Stimulated activated CD4-positive, alpha-beta T cell treated with anti-CD3 and anti-CD28 coated beads, Interleukin-2, amount 100 ng/mL, for 24 hours (primary cell): ENCODE measurements at places on chromosomes 2 and 18.

DNA sequence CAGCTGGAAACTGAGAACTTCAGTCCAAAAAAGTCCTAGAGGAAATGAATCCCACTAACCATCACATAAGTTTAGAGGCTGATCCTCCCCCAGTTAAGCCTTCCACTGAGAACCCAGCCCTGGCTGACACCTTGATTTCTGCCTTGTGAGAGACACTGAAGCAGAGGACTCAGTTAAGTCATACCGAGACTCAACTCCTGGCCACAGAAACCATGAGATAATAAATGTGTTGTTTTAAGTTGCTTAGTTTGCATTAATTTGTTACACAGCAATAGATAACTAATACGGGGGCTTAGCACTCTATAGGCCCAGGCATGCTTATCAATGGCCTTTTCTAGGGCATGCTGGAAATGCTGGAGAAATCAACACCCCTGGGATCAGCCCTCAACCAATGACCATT, 3.4 kb upstream of the ADD2 start:
- no peak for DNase-seq

GRCh38 chr2:156826341-156826933, 390.3 kb downstream of the GPD2 start:
- DNase-seq = no peak

- DNase-seq = no peak
Observed at GRCh38 chr2:42693013-42693615, 70.8 kb downstream of the OXER1 start.

DNA sequence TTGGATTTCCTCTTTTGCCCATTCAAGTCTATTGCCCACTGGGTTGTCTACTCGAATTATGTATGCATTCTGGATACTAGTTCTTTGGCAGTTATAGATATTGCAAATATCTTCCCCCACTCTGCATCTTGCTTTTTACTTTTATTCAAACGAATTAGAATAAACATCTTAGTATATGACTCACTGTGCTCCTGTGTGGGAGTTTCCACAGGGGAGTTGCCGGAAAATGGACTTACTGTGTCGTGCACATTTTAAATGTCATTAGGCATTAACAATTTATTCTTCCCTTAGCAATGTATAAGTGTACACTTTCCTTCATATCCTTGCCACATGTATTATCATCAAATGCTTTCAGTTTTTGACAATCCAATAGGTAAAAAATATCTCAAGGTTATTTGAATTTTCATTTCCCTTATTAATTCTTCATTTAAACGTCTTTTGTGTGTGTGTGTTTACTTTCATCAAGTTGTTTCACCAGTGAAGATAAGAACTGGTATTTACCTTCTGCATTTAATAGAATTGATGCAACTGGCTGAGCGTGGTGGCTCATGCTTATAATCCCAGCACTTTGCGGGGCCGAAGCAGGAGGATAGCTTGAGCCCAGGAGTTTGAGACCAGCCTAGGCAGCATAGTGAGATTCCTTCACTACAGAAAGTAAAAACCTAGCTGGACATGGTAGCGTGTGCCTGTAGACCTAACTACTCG, 4.6 kb upstream of the UGT1A5 start:
- DNase-seq = no peak

- no peak for DNase-seq
Observed at GRCh38 chr2:105431367-105432043, 32.7 kb upstream of the FHL2 start.

- DNase-seq = no peak
Observed at GRCh38 chr2:112095681-112096080, 40.6 kb downstream of the TMEM87B start.

- DNase-seq = no peak
Observed at GRCh38 chr18:67600181-67601180, 84.0 kb upstream of the DSEL start.

- DNase-seq = no peak
Observed at GRCh38 chr2:123723706-123724105, 301.4 kb upstream of the CNTNAP5 start.

GRCh38 chr18:22999212-22999611, 66.1 kb downstream of the RBBP8 start:
- no peak for DNase-seq

- DNase-seq = no peak
Observed at GRCh38 chr18:24443870-24444269, 16.6 kb upstream of the HRH4 start.

DNA sequence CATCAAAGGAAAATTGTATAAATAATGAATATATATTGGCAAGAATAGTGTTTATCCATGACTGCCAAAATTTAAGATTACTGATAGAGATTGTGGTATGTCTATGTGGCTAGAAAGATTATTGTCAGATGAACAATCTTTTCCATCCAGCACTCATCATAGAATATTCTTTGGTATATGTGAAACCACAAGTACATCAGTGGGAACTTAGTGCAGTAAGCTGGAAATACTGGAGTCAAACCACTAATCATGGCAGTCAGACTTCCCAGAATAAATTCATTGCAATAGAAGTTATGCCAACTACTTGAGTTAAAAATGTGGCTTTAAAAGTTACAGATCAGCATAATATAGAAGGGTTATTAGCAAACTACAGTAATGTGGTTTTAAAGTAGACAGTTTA, 310.3 kb downstream of the GULP1 start:
- DNase-seq = no peak

DNA sequence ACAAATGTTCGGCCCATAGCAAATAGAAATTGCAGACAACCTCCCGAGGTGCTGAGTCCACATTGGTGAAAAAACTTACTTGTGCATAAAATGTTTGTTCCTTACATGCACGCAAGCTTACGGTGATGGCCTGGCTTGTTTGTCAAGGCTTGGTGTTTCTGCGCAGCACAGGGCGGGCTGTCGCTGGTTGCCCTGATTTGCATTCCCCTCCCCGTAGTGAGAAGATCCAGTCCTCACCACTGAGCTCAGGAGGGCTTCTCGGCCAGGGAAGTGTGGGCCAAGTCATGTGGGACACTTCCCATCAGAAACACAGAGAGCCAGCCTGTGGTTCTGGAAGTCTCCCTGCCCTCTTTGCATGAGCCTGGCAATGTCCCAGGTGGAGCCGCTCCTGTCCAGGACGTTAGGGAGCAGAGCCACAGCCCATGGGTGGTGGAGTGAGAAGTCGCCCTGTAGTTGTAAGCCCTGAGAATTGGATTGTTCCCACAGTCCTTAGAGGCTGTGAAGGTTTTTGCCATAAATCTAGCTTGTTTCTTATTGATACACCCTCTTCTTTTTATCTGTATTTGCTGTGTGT, 152.7 kb downstream of the TWIST2 start:
- DNase-seq = no peak

GRCh38 chr2:31192851-31193392, 24.4 kb downstream of the CAPN14 start:
- DNase-seq = no peak

DNA sequence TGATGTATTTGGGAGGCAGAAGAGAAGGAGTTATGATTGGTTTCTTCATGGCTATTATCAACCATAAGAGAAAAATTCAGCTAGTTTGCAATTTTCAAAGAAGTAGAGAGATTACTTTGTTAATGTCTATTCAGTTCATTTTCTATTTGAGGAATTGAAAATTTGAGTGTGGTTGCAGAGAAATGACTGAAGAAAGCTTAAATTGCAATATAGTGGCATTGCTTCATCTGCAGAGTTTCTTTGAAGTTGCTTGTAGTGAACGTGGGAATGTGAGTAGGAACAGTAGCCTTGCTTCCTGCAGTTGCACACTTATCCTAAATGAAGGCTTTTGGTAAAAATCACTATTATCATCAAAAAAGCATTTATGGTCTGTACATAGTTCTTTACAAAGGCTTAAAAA, 14.7 kb upstream of the CYRIA start:
- no peak for DNase-seq

DNA sequence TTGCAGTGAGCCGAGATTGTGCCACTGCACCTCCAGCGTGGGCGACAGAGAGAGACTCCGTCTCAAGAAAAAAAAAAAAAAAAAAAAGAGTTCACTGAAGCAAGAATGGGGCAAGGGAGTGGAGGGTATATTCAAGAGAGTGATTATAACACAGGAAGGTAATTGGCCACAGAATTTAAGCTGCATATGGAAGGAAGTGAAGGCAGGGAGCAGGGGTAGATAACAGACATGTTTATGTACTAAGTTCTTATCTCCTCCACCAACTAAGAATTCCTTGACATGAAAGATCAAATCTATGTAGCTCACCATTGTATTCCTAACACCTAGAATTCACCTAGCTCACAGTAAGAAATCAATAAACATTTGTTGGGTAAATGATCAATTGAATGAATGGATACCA, 37.3 kb downstream of the GKN2 start:
- DNase-seq = no peak

DNA sequence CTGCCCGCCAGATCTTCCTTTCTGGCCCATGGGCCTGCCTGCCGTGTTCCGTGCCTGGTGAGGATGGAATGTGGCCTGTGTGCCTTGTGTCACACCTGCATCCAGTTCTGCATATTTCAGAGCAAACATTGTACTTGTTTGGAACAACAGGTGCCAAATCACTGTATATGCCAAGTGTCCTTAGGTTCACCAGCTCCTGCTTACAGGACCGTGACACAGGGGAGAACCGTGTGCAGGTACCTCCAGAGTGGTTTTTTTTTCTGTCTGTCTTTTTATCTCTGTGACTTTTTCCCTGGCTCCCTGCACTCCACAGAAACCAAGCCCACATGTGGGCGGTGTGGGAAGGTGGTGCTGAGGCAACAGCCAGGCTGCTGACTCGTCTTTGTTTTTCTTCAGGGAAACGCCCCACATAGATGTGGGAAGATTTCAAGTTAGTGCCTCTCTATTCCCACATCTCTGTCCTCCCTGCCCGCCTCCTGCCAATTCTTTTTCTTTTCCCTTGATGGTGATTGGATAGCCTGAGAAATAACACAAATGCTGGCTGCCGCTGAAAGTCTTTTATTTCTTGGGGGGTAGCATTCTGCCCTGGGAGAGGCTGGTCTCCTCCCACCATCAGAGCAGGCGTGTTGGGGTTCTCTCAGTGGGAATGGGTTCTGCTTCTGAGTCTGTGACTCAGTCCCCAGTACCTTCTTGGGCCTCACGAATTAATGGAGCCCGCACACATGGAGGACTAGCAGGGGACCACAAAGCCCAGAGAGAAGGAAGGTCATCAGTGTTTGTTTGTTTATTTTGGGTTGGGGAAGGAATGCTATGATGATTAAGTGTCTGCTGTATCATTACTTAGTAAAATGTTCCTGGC, 21.4 kb downstream of the GRHL1 start:
- DNase-seq = no peak

DNA sequence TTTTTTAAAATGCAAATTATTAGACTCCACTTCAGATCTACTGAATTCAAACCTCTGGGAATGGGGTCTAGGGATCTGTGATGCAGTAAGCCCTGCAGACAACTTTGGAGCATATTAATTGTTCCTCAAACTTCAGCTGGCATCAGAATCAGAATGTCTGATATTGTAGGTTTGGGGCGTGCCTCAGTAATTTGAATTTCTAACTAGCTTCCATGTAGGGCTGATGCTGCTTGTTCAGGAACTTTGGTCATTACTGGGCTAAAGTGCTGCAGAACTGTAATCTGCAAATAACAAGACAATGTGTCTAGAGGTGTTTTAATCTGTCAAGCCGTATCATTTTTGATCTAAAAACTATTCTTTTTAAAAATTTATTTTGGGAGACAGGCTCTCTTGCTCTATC, 1719.7 kb upstream of the PIK3C3 start:
- no peak for DNase-seq

DNA sequence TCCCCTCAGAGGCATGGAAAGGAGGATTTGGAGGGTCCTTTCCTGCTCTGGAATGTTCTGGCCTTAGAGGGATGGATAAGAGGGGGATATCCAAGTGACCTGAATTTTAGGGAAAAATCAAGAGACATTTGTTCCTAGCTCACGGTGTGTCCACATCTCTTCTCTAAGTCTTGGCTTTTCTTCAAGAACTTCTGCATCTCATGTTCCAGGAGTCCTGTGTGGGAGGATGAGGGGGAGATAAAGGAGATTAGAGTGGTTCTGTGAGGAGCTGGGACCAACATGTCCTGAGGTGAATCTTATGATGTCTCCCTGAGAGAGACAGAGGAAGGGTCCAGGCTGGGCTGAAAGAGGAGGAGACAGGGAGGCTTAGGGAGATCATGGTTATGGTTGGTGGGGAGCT, 11.7 kb downstream of the EMX1 start:
- DNase-seq = no peak

GRCh38 chr18:49747876-49748275, 65.5 kb downstream of the ACAA2 start:
- DNase-seq = no peak

DNA sequence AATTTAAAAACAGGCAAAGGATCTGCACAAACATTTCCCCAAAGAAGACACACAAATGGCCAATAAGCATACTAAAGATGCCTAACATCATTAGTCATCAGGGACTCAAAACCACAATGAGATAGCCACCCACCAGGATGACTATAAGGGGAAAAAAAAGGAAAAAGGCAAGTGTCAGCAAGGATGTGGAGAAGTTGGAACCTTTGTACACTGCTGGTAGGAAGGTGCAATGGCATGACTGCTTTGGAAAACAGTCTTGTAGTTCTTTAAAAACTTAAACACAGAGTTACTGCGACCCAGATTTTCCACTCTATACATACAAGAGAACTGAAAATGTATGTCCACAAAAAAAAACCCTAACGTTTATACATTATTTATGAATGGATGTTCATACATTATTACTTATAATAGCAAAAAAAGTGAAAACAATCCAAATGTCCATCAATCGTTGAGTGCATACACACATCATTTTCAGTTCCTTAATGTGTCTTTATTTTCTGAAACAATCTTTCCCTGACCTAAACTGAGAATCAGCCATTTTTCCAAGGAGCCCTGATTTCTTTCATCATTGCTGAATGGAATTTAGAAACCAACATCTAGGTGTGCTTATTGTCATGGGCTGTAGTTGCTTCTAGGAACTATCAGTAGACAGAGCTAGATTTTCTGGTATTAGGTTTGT, 64.7 kb upstream of the TLK1 start:
- no peak for DNase-seq

GRCh38 chr2:1708476-1709334, 35.6 kb downstream of the PXDN start:
- DNase-seq = no peak

- DNase-seq = no peak
Observed at GRCh38 chr18:62566818-62567217, 44.0 kb downstream of the ZCCHC2 start.
